ENCODE measurements at places on chromosomes 3 and 15.

- DNase-seq: no peak
Measured at GRCh38 chr3:190860521-190860920, 2.0 kb downstream of the GMNC start.

GRCh38 chr3:22012471-22012870 is 261.5 kb upstream of the ZNF385D start:
- no peak for DNase-seq

- DNase-seq: no peak
Measured at GRCh38 chr15:81316267-81316666, 7.7 kb downstream of the STARD5 start.

DNA sequence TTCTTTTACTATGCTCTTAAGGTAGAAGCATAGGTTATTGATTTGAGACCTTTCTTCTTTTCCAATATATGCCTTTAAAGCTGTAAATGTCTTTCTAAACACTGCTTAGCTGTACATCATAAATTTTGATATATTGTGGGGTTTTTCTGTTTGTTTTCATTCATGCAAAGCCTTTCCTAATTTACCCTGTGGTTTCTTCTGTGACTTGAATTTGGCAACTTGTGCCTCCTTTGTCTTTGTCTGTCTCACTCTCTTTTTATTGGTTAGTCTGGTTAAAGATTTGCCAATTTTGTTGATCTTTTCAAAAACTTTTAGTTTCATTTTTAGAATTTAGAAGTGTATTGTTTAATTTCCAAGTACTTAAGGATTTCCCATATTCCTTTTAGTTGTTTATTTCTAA is 343.1 kb downstream of the OXSM start:
- DNase-seq: no peak

DNA sequence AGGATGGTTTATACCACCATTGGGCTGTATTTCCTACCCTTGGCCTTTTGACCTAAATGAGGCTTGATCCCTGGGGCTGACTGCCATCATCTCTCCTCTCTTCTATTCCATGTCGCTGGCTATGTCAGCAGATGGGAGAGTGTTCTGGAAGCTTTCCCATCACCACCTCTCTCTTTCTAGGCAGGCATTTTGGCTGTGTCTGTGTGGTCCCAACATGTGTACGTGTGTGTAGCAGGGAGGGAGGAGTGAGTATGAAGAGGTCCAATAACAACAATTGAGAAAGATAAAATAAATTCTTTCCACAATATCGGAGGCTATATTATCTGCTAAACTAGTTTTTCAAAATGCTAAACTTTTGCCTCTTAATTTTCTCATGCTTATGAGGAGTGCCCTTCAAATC is 34.1 kb downstream of the CGNL1 start:
- no peak for DNase-seq

DNA sequence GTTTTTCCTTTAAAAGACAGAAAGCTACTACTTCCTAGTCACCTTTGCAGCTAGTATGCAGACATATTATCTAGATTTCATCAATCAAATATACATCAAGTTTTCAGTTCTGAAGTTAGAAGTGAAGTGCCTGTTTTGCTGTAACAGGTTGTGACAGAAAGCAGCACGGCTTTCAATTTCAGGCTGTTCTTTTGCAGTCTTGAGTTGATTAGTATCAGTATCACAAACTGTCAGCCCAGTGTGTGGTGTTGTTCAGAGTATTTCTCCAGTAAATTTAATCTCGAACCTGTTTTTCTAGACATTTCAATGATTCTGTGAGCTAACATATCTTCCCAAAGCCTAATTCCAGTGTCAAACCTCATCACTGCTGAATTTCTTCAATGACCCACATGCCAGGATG is 1050.8 kb downstream of the DIPK2A start:
- no peak for DNase-seq

DNA sequence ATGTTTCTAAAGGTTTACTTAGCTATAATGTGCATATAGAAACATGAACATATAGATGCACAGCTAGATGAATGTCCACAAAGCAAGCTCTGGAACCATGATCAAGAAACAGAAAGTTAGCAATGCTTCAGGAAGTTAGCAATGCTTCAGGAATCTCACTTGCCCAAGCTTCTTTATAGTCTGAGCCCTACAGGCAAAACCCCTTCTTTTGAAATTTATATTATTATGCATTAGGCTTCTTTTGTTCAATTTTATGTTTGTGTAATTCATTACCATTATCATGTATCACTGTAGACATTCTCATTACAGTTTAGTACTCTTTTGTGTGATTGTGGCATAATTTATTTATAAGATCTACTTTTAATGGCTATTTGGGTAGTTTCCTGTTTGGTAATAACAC is 286.4 kb upstream of the BCHE start:
- no peak for DNase-seq

- DNase-seq: no peak
Measured at GRCh38 chr15:50176869-50177268, 5.1 kb upstream of the SLC27A2 start.
